Cortex of kidney (tissue), 1 donor: ENCODE measurements at places on chromosomes 16 and 17.

DNA sequence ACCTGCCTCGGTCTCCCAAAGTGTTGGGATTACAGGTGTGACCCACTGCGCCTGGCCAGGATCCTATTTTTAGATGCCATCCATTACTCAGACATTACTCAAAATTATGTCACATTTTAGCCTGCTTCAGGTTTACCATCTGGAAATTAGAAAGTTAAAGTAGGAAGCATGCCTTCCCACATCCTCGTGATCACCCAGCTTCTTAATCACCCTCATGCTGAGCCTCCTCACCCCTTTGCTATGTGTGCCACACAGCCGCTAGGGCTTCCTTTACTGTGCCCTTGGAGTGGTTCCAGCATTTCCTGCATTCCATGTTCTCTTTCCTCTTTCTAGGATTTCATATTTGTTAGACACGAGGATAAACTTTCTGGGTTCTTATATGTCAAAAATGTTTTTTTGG, 9.3 kb downstream of the ADORA2B start:
- DNase-seq: no peak

GRCh38 chr17:63564562-63564961, 14.3 kb downstream of the DCAF7 start:
- DNase-seq: no peak

DNA sequence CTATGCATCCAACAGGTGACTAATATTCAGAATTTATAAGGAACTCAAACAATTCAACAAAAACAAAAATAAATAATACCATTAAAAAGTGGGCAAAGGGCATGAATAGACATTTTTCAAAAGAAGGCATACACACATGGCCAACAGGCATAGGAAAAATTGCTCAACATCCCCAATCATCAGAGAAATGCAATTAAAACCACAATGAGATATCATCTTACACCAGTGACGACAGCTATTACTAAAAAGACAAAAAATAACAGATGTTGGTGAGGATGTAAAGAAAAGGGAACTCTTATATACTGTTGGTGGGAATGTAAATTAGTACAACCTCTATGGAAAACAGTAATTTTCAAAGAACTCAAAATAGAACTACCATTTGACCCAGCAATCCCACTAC, 250.4 kb upstream of the N4BP1 start:
- no peak for DNase-seq

- no peak for DNase-seq
Measured at GRCh38 chr17:8893059-8893458, 25.6 kb upstream of the PIK3R6 start.

DNA sequence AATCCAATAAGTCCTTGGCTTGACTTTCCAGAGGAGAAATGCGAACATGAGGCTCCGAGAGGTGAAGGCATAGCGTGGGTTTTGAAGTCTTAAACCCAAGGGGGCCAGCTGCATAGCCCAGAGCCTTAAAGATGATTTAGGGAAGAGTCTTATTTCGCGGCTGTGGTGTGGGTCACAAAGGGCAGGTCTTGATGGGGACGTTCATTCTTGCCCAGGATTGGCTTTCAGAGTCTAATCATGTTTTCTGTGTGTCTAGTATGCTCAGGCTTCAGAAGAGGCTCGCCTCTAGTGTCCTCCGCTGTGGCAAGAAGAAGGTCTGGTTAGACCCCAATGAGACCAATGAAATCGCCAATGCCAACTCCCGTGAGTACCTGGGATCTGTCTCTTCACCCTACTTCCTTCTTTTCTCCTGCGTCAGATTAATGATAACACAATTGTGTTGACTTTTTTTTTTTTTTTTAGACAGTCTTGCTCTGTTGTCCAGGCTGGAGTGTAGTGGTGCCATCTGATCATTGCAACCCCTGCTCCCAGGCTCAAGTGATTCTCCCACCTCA, 951 bp downstream of the RPL19 start:
- no peak for DNase-seq

DNA sequence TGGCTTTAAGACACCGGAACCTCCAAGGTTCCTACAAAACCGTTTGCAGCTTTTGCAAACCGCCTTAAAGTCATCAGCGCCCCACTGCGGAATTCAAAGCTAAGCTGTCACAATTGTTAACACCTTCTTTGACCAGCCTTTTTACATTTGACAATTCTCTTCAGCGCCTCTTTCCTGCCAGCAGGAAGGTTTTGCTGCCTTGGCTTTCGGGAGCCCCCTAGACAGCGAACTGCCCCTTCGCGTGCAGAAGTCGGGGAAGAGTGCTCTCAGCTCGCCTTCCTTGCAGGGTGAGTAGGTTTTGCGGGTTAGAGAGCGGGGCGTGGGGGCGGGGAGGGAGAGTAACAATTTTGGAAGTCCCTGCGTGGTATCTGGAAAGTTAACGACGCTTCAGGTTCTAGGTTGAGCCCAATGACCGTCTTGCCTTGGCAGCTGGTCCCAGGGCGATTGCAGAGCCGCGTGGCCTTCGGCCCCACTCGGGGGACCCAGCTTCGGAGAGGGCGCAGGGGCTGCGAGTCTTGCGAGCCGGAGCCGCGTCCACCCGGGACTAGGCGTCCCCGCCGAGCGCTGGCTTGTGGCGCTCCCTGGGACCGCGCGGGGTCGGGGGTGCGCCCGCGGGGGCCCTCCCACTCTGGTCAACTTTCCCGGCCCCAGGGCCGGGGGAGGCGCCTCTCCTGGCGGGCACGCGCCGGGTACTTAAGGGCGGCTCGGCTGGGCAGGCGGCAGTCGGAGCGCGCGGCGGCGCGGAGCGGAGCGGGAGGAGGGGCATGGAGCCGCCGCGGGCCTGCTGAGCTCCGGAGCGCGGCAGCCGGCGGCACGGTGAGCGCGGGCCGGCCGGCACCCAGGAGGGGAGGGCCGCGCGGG, at the start of gene HAS3:
Gene HAS3 (plus strand): TSS at position 153 of the 861 bp plus-strand sequence. CDS start 3,743 bp downstream, outside the sequence.
- no peak for DNase-seq

GRCh38 chr16:46889942-46890300, 5.8 kb downstream of the GPT2 start:
- DNase-seq: no peak

DNA sequence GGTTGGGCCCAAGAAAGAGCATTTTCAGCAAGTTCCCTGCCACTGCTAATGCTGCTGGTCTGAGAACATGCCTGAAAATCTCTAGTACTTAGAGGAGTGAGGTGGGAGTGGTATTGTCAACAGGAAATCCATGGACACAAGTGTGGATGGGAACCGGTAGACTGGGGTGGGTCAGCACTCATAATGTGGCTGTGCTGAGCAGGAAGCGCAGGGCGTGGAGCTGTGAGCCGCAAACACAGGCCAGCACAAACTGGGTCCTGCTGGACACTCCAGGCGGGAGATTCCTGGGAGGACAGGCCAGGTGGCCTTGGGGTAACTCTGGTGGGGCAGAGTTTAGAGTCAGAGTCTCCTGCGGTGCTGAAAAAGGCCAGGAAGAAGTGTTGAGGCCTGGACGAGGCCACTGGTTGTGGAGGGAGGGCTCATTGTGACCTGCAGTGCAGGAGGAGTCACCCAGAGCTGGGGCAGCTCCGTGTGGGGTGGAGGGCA, 62.6 kb downstream of the BANP start:
- DNase-seq: no peak

- DNase-seq: no peak
Measured at GRCh38 chr16:80417706-80418271, 123.0 kb upstream of the DYNLRB2 start.

DNA sequence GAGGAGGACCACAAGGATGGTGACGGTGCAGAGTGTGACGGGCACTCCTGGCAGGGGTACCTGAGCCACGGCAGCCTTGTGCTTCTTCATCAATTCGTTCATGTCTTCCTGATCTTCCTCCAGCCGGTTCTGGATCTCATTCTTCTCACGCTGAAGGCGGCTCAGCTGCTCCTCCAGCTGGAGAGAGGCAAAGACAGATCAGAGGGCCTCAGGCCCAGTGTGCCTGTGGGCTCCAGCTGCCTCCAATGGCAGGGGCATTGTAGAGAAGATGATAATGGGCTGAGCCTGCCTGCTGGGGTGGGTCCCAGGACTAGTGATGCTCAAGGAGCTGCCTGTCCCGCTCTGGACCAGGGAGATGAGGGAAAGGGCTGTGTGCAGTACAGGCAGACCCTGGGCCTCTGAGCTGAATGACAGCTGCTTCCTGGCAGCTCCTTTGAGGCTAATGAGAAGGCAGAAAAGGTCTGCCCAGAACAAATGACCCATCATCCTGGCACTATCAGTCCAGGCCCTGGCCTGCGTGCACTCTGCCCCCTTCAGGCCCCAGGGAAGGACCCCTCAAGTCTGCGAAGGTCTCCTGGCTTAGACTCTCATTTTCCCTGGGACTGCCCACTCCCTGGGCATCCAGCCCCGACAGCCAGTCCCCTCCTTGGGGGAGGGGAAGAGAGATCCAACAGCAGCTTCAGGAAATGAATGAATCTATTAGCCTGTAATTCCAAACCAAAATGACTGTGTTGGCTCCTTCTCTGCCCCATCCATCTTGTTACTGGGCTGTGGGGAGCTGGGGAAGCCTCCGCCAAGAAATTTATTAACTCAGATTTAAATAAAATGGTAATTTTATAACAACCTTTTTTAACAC, 48.0 kb downstream of the PIPOX start:
- no peak for DNase-seq

DNA sequence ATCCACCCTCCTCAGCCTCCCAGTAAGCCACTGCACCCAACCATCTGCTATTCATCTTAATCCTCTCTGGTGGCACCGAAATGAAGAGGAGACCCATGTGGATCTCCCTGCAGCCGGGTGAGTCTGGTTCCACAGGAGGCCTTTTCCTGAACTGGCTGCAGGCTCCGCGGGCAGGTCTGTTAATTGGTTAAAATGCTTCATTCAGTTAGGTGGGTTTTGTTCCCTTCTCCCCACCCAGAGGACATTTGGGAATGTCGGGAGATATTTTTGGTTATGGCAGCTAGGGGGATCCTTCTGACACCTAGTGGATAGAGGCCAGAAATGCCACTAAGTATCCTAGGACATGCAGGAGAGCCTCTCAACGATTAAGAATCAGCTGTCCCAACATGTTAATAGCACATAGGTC, 16.7 kb downstream of the C16orf54 start:
- DNase-seq: no peak

GRCh38 chr17:69860142-69860680, 214.8 kb upstream of the KCNJ16 start:
- no peak for DNase-seq

GRCh38 chr16:90084215-90084950, 7.3 kb upstream of the PRDM7 start:
- no peak for DNase-seq

GRCh38 chr16:397736-398332, 835 bp downstream of the NME4 start:
- no peak for DNase-seq

DNA sequence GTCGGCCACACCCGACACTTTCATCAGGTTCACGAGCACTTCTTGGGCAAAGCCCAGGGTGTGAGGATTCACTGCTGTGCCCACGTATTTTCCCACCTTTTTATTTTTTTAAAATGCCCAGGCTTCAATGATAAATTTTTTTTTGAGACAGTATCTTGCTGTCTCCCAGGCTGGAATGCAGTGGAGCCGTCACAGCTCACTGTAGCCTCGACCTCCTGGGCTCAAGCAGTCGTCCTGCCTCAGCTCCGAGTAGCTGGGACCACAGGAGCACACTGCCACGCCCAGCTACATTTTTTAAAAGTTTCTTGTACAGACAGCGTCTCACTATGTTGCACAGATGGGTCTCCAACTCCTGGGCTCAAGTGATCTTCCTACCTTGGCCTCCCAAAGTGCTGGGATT, 17.8 kb downstream of the UTS2R start:
- DNase-seq: no peak

GRCh38 chr17:70653850-70654249, 484.5 kb downstream of the KCNJ2 start:
- no peak for DNase-seq
